ENCODE measurements at places on chromosomes 2 and 18.

DNA sequence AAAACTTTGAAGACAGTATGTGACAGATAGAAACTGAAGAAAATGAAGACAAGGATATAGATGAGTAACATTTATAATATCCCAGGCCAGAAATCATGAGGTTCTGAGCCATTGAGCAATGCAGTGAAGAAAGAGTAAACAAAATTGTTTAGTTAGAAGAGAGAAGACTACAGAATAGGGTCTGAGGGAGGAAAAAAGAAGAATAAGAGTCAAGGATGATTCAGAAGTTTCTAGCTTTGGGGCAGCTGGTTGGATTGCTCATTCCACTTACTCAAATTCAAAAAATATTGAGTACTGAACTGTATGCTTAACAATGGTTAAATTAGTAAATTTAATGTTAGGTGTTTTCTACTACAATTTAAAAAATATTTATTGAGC lies 155.0 kb upstream of the OTX1 start:
- DNase-seq, result no peak

- no peak for DNase-seq
Measured at GRCh38 chr2:67526283-67526682, 129.2 kb downstream of the ETAA1 start.

- no peak for DNase-seq
Measured at GRCh38 chr2:67945940-67946339, 116.9 kb downstream of the C1D start.

GRCh38 chr2:138321458-138321857 lies 180.1 kb upstream of the SPOPL start:
- DNase-seq, result no peak

DNA sequence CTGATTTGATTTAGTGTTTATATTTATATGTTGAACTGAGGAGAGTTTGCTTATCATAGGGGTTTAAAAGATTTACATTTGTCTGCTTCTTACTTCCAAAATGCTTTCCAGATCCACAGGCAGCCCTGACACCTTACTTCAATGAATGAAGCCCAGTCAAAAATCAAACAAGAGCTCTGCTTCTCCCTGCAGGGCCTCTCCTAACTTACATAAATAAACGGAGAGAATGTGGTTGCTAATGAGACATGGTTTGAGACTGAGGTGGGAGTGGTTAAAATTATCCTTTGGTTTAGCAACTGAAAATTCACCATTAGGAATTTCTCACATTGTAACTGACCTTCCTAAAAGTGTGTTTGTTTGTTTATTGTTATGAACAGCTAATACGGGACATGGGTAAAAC lies 612.3 kb upstream of the FANCL start:
- DNase-seq, result no peak

Data from CD4-positive, alpha-beta T cell treated with Interleukin-21 for 1 hour (primary cell).